ENCODE measurements at places on chromosomes 7 and 10.
A peak's percentile ranks its signal among the peaks of the same experiment; 100 is the strongest.

- no peak for DNase-seq
Observed at GRCh38 chr10:132489704-132490534, 47.7 kb upstream of the INPP5A start.

- DNase-seq: no peak
Observed at GRCh38 chr10:15385552-15386455, 14.7 kb upstream of the FAM171A1 start.

GRCh38 chr7:73461782-73462285 is 28.3 kb downstream of the FZD9 start:
- no peak for DNase-seq

- DNase-seq: no peak
Observed at GRCh38 chr10:68982389-68982788, 6.2 kb upstream of the KIFBP start.

DNA sequence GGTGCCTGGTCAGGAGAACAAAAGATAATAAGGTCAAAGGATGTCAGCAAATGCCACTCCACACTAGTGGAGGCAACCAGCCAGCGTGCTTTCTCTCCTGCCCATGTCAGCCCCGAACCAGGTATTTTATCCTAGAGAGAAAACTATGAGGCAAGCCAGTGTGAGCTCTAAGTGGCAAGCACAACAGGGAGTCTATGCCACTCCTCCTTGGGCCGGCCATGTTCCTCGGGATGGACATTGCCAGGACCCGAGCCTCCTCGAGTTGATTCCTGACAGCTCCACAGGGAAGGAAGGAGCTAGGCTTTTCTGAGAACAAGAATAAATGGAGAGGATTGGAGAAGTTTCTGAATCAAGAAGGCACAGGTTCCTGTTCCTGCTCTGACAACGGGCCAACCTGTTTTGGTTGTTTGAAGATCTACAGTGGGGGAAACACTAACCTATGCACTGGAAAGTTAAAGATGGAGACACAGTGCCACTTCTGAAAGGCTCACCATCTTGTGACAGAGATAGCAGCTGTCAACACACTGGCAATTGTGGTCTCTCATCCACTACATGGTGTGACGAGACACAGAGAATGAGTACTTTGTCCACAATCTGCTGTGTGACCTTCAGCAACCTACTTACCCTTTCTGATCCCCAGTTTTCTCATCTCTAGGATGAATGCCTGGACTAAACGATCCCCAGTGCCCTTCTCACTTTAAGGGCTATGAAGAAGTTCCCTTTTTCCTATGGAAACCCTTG is 28.8 kb downstream of the ABLIM1 start:
- no peak for DNase-seq

GRCh38 chr7:48088559-48089045 is 463 bp upstream of the UPP1 start:
- no peak for DNase-seq

DNA sequence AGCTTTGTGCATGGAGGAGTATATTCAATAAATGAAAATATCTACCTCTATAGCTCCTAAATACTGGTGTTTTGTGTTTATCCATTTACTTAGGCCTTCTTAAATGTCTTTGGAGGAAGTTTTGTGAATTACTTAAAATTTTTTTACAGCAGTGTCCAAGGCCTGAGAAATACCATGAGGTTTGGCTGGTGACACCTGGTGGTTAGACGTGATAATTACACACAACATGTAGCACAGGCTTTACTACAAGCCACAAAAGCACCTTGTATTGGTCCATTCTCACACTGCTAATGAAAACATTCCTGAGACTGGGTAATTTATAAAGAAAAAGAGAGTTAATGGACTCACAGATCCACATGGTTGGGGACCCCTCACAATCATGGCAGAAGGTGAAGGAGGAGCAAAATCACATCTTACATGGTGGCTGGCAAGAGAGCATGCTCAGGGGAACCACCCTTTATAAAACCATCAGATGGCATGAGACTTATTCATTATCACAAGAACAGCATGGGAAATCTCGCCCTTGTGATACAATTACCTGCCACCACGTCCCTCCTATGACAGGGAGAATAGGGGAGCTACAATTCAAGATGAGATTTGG is 20.6 kb downstream of the HYAL4 start:
- no peak for DNase-seq

DNA sequence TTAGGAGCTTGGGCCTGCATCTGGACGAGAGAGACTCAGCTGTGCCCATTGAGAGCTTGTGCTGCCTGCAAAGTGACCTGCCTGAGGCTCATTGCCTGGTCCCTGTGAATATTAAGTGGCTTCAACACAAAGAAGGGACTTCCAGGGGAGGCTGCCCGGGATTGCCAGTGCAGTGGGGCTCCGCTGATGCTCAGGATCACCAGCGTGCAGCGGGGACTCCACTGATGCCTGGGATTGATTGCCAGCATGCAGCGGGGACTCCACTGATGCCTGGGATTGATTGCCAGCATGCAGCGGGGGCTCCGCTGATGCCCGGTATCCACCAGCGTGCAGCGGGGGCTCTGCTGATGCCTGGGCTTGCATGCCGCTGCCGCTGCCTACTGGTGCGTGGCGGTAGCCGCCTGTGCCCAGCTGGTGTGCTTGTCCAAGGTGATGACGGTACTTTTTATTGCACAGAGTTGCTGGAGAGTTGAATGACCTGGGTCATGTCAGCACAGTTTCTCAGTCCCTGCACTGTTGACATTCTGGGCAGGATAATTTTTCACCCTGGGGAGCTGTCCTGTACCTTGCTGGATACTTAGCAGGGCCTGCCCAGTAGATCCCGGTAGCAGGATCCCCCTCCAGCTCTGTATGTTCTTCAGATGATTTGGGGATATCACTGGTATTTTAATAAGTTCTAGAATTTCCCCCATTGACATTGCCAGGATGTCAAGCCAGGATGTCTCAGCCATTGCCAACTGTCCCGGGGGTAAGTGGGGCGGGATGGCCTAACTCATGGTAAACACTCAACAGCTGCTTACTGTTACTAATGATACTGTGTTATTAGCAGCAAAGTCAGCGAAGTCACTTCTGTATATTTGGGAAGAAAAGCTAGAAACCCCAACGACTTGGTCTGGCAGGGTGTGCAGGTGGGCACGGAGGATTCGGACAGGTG is 13.0 kb downstream of the DOCK1 start:
- DNase-seq: no peak

DNA sequence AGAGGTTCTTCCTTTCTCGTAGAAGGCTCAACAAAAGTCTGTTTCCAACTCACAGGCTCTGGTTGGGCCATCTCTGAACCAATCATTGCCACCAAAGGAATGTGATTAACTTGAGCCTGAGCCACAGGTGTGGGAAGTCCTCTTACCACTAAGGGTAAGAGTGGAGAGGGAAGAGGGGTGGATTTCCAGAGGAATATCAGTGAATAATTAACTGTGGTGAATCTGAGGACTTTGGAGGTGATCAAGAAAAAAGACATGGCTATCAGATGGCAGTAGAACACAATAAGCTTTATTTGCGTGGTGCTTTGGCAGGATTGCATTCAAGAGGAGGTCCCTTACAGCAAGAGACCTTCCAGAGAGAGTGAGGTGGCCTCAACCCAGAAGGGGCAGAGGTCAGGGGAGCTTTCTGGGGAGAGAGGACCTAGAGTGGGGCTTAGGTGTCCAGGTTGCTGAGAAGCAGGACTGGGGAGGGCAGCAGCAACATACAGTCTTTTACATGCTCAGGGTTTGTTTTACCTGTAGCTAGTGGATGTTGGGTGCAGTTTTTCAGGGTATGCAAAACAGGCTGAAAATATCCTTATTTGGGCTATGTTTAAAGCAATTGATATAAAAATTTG is 61.4 kb downstream of the BBS9 start:
- no peak for DNase-seq

DNA sequence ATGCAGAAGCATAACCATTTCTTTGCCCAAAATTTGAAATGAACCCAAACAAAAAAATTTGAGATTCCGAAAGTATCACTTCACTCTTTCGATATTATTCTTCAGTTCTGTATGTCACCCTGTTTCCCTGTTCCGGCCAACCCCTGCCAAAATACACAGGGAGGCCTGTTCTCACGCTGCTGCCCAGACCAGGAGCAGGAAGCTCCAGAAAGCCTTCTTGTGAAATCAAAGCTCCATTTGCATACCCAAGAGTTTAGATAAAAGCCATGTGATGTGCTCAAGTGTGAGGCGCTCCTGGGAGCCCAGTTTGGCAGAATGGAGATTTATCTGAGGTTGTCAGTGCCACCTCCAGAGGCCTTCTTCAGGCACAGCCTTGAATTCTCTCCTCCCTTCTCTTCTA is 236.2 kb downstream of the FGFR2 start:
- no peak for DNase-seq

GRCh38 chr10:122441961-122442360 is 12.5 kb upstream of the ARMS2 start:
- no peak for DNase-seq

GRCh38 chr7:149625340-149625946 is 127.8 kb upstream of the ZNF746 start:
- peak; percentile 29 for DNase-seq

GRCh38 chr10:396107-396506 is 260.9 kb downstream of the ZMYND11 start:
- no peak for DNase-seq

DNA sequence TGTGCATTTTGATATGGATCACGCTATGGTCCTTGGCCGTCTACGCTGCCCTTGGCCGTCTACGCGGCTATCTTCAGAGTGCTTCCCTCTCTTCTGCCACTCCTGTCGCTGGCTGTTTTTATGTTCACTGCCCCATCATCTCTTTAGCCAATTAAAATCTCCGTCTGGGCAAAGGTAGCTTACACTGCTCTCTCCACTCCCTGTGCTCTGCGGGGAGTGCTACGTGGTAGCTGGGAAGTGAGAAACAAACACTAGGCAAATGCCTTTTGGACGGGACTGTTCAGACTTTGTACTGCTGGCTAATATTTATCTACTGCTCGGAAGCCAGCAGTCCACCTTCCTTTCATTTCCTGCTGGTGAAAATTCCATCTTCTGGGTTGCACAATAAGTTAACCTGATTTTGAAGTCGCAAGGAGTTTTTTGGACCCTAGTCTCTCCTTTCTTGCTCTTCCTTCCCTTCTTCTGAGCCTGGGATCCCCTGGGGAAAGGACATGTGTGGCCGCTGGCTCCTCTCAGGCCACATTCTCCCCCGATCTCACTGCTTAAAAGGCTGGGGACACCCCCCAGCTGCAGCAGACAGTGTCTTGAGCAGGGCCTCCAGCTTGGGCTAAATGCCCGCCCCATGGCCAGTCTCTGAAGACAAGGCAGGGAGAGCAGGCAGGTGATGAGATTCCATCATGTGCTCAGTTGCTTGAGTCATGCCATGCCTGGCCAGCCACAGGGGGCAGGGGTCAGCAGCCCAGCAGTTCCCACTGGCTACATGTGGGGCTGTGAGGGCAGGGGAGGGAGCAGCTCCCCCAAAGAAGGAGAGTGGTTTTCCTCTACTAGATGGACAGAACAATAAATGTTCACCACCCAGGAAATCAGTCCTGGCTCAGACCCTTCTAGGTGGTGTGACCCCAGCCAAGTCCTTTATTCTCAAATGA is 25.5 kb upstream of the RBM33 start:
- no peak for DNase-seq

GRCh38 chr10:329361-330099 is 194.3 kb downstream of the ZMYND11 start:
- DNase-seq: peak; percentile 32

DNA sequence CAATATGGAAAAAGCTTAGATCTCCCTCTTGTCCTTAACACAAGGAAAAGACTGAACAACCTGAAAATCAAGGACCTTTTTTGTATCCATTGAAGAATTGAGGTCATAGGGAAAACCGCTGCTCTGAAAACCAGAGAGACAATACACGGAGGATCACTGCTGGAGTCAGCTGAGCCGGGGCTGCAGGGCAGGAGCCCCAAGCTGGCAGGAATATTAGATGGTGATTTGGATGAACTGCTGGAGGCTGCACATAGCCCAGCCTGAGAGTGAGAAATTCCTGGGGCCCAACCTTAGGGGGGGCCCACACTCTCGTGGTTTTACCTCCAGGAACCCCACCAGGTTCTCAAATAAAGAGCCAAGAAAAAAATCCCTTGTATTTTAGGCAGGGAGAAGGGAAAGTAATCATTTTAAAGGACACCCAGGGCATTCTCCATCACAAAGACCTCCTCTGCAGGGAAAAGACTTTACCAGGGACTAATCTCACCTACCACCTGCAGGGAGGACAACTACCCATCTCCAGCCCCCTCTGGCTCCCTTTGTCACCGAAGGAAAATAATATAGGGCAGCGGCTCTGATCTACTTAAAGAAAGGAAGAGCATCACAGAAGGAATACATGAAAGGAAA is 55.4 kb upstream of the RNF32 start:
- DNase-seq: no peak

DNA sequence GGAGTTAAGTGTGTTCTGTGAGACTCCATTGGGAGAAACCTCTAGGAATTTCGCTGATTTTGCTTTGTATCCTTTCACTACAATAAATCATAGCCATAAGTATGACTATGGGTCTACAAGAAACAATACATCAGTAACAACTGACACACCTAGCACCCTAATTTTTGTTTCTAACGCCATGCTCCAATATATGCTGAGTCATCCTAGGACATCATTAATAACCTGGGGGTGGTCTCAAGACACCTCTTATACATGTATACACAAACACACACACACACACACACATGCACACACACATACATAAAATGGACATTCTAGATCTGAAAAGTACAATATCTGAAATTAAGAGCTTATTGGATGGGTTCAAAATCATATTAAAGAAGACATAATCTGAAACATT is 18.2 kb downstream of the ZNF248 start:
- DNase-seq: no peak

GRCh38 chr10:120715171-120715570 is 136.0 kb upstream of the WDR11 start:
- DNase-seq: no peak

DNA sequence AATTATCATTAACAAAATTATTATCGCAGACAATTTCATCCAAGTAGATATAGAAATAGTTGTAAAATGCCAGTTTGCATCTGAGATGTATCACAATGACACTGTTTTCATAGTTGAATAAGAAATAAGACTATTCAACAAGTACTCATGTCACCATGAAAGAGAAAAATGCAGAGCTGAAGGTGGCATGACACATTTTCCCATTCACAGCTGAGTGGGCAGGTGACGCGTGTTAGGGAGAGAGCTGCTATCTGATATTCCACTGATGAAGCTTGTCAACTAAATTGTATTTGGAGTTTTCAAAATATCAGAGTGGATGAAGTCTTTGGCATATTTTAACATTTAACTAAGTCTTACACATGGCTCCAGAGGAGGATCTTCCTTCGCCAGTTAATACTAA is 70.3 kb upstream of the HDAC9 start:
- DNase-seq: no peak

- no peak for DNase-seq
Observed at GRCh38 chr10:46255801-46256747, 30.7 kb upstream of the ANTXRL start.
